ENCODE measurements at places on chromosomes 1 and 21.

DNA sequence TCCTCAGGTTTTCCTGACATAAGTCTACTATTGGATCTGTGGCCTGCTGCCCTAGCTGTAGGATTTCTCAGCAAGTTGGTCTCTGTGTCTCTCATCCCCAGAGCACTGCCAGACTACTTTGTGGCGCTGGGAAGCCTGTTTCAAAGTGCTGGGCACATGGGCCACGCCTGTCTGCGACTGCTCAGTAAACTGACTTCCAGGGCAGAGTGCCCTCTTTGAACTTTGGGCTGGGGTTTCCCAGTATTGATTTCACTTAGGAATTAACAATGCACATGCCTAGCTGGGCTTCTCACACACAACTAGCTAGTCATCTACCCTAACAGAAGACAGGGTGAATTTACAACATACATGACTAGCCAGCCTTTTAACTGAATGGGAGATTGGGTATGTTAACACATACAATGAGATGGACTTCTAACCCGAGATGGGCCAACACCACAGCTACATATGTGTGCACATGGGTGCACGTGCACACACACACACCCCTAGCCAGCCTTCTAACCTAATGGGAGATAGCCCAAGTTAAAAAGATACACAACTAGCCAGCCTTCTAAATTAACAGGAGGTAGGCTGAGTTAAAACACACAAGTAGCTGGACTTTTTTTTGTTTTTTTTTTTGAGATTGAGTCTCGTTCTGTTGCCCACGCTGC lies 6.9 kb upstream of the TRIM17 start:
- DNase-seq: no peak

- DNase-seq: peak; percentile 39
Observed at GRCh38 chr1:110875216-110875731, 2.3 kb downstream of the CD53 start.

DNA sequence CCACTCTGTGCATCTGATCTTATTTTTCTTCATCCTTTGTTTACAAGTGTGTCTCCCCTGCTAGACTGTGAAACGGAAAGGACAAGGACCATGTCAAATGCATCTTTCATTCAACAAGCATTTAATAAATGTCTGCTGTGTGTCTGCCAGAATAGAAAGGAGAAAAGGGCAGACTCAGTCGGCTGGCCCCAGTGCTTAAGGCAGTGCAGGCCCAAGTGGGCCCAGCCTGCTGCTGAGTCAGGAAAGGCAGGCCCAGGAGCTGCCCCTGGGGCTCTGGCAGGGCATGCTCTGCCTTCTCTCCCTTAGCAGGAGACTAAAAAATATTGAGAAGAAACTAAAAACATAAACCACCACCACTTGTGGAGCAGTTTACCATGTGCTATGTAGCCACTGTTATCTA lies 38.1 kb downstream of the PLEKHA6 start:
- no peak for DNase-seq

DNA sequence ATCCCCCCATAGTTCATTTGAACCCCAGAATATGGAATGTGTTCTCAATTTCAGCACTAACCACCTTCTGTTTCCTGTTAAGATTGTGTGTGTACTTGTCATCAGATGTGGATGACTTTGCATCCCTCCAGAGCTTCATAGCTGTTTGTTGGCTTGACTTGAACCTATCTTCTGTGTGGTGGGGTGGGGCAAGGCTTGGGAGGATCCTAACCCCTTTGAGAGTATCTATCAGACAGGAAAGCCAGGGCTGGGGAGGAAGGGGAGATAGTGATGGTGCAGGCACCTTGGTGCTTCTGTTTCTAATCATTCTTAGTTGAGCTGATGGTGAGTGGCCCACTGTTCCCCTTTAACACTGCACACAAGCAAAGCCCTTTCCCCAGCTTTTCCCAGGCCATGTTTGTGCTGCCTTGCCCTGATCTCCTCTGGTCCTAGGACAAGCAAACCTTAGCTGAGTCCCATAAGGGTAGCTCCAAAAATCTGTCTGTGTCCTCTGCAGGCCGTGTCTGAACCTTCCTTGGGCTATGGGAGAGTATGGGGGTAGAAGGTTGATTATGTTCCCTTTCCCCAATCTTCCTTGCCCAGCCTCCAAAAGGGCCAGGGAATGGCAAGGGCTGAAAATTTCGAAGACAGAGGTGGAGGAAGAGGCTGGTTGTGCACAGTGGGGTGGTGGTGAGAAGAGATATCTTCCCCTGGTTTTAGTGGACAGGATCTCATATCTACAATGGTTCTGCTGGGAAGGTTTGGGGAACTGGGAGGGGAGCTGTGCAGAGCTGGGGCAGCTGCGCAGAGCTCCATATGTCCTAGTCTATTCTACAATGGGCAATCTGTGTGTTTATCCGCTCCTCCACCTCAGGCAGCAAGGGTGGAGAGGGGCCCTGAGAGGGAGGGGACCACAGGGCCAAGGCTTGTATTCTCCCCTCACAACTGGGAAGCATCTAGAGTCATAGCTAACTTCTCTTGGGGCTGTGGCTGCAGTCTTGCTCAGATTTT lies 1.4 kb downstream of the NHLH1 start:
- DNase-seq: no peak

GRCh38 chr1:15454256-15454655 lies 2.3 kb upstream of the CELA2A start:
- DNase-seq: no peak

GRCh38 chr1:51193564-51193963 lies 42.5 kb upstream of the RNF11 start:
- DNase-seq: no peak

- DNase-seq: no peak
Observed at GRCh38 chr1:243229526-243229925, 25.6 kb downstream of the CEP170 start.

DNA sequence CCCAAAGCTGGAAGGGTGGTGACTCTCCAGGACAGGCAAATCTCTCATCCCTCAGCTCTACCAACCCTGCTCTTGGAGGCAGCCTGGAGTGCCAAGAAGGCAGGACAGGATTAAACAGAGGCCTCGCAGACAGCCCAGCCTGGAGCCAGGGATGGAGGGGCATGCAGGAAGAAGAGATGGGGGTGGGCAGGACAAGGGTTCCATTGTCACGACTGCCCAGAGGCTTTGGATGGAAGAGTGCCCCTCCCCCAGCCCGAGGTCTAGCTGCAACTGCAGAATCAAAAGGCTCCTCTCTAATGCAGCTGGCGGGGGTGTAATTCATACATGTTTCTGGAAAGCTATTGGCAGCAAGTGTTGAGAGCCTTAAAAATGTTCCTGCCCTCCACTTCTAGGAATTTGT lies 8.8 kb downstream of the RAB7B start:
- no peak for DNase-seq

DNA sequence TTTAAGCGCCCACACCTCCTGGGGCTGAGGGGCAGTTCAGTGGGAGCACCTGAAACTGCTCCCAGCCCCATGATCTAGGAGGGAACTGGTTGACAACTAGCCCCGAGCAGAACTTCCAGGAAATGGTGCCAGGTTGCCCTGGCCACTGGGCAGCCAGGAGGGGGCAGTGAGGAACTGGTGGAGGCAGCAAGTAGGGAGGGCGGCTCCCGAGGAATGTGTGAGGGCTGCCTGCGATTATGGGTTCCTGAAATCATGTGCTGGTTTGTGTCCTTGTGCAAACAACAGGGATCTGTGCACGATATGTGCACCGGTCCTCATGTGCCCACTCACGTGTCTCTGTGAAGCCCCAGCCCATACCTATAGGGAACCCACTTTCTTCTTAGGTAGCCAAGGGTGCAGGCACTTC lies 9.9 kb downstream of the GPR3 start:
- DNase-seq: peak; percentile 43

GRCh38 chr21:33069994-33070743 lies at the start of gene OLIG1:
OLIG1 (plus strand) TSS chr21:33070141; CDS start chr21:33070247, 106 bp downstream.
- DNase-seq: no peak

DNA sequence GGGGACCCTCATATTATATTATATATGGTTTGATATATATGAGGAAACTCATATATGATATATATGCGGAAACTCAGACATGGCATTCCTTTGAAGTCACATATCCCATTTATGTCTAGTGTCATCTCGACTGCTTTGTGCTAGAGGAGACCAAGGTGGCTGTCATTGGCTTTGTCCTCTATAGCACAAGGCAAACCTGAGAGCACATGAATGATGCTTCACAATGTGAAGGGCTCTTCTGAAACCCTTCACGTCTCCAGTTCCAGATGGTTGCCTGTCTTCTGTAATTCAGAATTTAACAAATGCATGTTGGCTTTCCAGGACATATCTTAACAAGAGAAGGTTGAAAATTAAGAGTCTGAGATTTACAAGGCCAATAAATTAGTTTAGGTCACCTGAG lies 303.6 kb downstream of the BARHL2 start:
- no peak for DNase-seq

GRCh38 chr1:109485001-109485400 lies 1.3 kb downstream of the ATXN7L2 start:
- no peak for DNase-seq

- DNase-seq: no peak
Observed at GRCh38 chr21:15333136-15333710, 268.4 kb upstream of the NRIP1 start.

DNA sequence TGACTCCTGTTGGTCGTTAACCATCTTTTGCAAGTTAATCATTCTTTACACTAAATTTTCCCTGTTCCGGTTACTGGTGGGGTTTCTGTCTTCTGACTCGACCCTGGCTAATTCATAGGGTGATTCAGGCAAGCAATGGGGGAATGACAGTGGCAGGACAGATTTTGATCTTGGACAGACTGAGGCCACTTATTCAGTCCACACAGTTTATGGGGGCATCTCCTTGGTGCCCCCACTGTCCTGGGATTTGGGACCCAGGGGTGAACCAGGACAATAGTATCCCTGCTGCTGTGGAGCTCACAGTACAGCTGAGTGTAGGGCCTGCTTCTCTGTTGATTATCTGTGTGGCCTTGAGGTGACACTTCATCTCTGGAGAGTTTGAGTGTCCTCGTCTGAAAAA lies 540.4 kb downstream of the MATN1 start:
- DNase-seq: no peak

DNA sequence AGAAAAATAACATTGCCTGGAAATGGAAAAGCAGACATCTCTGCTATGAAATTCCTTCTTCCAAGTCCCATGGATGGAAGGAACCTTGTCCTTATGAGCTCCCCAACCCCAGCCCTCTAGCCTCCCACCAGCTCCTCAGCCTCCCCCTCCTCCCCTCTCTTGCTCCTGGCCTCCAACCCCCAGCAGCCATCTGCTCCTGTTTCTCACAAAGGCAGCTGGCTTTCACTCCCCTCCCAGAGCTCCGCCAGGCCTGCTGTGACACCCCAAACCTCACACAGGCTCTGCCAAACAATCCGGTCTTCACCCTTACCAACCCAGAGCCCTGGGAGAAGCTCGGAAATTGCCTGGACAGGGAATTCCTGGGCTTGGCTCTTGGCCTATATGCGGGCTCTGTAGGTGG lies 69.2 kb downstream of the KLHDC7A start:
- DNase-seq: no peak

DNA sequence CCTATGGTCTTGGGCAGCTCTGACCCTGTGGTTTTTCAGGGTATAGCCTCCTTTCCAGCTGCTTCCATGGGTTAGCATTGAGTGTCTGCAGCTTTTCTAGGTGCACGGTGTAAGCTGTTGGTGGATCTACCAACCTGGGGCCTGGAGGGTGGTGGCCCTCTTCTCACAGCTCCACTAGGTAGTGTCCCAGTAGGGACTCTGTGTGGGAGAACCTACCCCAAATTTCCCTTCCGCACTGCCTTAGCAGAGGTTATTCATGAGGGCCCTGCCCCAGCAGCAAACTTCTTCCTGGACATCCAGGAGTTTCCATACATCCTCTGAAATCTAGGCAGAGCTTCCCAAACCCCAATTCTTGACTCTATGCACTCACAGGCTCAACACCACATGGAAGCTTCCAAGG lies 111.0 kb upstream of the C1orf87 start:
- DNase-seq: no peak

DNA sequence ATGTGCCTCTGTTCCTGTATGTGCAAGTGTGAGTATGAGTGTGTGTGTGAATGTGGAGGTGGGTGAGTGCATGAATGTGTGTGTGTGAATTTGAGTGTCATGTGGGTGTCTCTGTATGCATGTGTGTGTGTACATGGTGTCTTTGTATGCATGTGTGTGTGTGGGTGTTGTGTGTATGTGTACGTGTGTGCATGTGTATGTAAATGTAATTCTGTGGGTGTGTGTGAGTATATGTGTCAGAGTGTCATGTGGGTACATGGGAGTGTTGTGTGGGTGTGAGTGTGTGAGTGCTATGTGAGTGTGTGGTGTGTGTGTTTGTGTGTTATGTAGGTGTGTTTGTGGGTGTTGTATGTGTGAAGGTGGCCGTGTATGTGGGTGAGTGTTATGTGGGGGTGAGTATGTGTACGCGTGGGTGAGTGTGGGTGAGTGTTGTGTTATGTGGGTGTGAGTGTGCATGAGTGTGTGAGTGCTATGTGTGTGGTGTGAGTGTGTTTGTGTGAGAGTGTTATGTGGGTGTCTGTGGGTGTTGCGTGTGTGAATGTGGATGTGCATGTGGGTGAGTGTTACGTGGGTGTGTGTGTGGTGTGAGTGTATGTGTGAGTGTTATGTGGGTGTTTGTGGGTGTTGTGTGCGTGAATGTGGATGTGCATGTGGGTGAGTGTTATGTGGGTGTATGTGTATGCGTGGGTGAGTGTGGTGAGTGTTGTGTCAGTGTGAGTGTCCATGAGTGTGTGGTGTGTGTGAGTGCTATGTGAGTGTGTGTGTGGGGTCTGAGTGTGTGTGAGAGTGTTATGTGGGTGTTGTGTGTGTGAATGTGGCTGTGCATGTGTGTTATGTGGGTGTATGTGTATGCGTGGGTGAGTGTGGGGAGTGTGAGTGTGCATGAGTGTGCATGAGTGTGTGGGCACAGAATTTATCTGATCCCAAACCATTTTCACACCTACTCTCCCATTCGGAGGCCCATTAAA lies 36.6 kb upstream of the NID1 start:
- DNase-seq: no peak

GRCh38 chr1:79815115-79815514 lies 808.6 kb upstream of the ADGRL4 start:
- no peak for DNase-seq

GRCh38 chr1:1929102-1929638 lies 10.1 kb upstream of the TMEM52 start:
- DNase-seq: no peak

GRCh38 chr1:36494971-36495370 lies 12.3 kb upstream of the CSF3R start:
- DNase-seq: no peak

- no peak for DNase-seq
Observed at GRCh38 chr1:62025892-62026291, 168.8 kb upstream of the L1TD1 start.

DNA sequence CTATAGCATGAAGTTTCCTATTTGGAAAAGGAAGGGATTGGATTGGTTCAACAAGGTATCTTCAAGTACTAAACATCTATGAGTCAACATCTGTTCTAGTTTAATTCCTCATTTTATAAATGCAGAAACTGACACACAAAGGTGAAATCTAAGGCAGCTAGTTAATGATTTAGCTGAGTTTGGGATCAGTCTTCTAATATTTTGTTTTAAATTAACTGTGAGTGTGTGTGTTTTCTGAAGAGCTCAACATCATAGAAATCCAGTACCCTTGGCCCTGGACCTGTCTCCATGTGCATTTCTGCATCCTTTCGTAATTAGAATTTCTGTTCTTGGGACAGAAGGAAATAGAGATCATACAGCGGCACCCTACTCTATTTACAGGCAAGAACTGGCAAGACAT lies 105.9 kb downstream of the RGS2 start:
- no peak for DNase-seq

GRCh38 chr1:23537296-23537973 lies 6.4 kb upstream of the E2F2 start:
- no peak for DNase-seq
